Activated T-cell treated with anti-CD3 and anti-CD28 coated beads, Interleukin-2, amount 50 U/mL, for 4 hours (primary cell): ENCODE measurements at places on chromosomes 3 and 15. TPM values are rescaled to one million over a fixed set of nuclear protein-coding genes. Genes with fewer than 3 reads are reported as not detected.

GOLGA8O gene
- not detected for total RNA-seq

UACA gene
- 0.33 TPM for total RNA-seq

SERPINI1 gene
- total RNA-seq, result 0.94 TPM

TRPM1 gene
- total RNA-seq, result not detected

SH2D7 gene
- total RNA-seq, result not detected

CHRNA7 gene
- 0.21 TPM for total RNA-seq

SGO1 gene
- 7.7 TPM for total RNA-seq

GOLGA6B gene
- not detected for total RNA-seq

ACTL6A gene
- 86.7 TPM for total RNA-seq

CDHR4 gene
- total RNA-seq, result not detected

DNA sequence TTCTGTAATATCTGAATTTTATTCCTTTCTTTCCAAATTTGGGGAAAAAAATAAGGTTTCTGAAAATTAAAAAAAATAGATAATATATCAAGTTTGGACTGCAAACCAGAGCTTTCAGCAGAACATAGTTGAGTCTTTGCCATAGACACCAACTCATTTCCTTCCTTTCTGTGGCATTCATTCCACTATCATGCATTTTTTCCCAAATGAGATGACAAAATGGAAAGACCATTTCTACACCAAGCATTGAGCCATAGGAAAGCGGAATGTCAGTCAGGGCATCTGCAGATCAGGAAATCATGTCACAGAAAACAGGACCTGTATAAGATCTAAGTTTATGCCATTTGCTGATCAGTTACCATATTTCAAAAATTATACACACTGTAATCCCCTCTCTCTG, 333.3 kb upstream of the THBS1 start:
- no peak for DNase-seq

DNA sequence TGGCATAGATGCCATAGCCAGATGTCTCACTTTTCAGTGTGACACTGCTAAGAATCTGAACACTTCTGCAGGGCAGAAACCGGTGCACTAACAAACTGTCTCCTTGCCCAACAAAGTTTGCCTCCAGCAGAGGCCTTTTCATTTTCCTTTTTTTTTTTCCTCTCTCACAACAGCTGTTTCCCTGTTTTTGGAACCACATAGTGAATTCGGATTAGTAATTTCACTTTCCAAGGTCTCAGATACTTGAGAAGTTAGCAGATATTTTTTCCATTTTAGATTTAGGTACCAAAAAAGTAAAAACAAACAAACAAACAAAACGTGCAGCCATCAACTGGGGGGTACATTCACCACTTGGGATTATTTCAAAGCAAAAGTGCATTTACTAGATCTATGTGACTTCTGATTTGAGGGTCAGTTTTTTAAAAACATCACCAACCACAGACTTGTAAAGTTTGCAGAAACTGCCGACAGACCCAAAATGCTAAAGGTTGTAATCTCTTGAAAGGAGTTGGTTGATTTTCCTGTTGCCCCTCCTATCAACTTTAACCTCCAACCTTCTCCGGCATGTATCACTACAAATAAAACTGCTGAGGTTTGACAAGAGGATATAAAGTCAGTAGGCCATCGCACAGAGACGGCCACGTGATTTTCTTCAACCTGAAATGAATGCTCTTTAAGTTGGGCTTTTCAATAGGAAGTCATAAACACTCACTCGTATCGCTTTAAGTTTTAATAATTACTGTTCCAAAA, 169.1 kb downstream of the CDIN1 start:
- DNase-seq, result no peak

DNA sequence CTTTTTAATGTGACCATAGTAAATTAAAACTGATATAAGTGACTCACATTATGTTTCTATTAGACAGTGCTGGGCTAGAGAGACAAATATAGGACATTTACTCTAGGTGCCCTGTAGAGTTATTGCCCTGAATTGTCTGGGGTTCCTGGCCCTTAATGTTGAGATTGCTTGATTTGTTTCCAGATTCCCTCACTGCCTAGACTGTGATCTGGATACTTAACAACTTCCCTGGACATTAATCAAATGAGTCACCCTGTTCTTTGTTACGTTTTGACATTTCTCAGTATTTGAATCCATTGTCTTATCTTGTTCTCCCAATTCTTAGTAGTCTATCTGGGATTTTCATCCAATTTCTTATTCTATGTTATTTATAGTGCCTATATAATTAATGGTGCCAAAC, 65.8 kb downstream of the DTWD1 start:
- DNase-seq, result no peak

- no peak for DNase-seq
These were observed 77.9 kb downstream of the NTRK3 start for GRCh38 chr15:88178631-88179030.

- DNase-seq, result peak; percentile 32
These were observed 33.9 kb downstream of the PFN2 start for GRCh38 chr3:149936812-149937230.

GRCh38 chr3:67386451-67386850, 268.0 kb downstream of the SUCLG2 start:
- DNase-seq, result no peak

DNA sequence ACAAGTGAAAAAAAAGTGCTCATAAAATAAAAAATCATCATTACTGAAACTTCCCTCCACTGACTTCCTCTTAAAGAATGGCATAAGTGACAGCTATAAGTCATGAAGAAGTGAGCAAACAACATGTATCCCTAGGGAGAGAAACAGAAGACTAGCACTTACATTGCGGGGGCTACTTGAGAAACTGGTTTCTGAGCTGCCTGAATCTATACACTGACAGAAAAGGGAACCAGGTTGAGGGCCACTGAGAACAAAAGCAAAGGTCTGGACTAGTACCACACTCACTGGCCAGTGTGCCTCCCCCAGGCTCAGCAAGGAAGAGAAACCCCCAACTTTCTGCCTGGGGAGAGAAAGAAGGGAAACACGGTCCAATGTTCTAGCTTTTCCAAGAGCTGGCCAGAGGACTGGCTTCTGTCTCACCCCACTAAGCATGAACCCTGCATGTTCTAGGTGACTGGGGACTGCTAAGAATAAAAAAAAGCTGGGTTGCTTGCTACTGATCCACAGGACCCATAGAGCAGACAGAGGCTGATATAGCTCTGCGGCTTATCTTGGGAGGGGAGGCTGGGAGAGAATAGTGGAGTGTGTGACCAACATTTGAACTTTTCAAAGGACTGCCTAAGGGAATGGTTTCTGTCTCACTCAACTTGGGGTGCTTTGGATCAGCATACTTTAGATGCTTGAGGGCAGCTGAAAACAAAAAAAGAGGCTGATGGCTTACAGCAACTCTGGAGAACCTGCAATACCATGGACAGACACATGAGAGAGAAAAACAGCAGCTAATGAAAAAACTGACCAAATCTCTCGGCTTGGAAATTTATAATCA, 8.1 kb downstream of the RAD18 start:
- DNase-seq, result no peak

DNA sequence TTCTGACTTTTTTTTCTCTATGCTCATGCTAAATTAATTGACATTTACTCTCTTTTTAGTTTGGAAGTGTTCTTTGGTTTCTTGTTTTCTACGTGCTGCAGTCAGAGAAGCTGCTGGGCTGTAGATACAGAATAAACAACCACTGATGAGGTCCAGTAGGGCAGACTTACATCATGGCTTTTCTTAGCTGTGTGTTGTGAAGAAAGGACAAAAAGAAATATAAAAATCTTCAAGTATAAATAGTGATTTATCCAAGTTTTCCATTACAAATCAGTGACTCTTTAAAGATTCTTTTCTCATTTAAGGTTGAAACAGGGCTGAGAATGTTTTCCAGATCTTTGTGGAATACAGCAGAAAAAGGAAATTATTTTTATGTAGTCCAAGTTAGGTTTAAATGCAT, 122.2 kb downstream of the CMSS1 start:
- no peak for DNase-seq

DNA sequence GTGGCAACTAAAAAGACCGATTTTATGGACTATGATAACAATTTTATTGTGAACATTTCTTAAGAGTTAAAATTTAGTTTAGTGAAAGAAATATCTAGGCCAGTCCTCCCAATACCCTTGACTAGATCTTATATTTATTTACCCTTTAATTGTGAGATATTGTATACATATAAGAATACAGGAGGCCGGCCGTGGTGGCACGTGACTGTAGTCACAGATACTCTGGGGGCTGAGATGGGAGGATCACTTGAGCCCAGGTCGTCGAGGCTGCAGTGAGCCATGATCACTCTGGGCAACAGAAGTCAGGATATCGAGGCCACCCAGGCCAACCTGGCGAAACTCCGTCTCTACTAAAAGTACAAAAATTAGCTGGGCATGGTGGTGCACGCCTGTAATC, 756 bp upstream of the RMDN3 start:
- no peak for DNase-seq

- no peak for DNase-seq
These were observed 14.7 kb downstream of the FILIP1L start for GRCh38 chr3:100099621-100100020.

DNA sequence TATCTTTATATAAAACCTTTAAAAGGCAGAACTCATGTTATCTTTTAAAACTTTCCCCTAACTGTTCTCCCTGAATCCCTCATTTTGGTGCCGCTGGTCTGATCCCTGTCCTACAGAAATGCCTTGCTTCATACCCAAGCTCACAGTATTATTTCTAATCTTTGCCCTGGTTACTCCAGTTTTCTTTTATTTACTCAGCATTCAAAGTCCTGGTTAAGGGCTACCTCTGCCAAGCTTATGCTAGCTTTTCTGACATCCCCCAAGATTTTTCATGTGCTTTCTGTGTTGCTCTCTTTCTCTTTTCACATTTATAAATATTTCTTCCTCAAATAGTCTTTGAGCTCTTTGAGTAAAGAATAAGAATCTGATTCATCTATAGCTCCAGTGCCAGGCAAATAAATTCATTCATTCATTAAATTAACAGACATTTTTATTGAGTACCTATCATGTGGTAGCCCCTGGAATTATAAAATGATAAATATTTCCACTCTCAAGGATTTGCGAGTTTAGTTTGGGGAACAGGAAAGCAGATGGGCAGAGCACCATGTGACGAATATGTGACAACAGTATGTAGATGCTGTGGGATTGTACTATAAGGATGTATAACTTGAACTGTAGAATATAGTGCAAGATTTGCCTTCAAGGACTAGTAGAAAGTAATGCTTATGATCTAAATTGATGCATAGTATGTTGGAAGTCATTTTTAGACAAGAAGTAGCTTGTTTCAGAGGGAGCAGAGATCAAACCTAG, 247.5 kb downstream of the LPP start:
- DNase-seq, result no peak

DNA sequence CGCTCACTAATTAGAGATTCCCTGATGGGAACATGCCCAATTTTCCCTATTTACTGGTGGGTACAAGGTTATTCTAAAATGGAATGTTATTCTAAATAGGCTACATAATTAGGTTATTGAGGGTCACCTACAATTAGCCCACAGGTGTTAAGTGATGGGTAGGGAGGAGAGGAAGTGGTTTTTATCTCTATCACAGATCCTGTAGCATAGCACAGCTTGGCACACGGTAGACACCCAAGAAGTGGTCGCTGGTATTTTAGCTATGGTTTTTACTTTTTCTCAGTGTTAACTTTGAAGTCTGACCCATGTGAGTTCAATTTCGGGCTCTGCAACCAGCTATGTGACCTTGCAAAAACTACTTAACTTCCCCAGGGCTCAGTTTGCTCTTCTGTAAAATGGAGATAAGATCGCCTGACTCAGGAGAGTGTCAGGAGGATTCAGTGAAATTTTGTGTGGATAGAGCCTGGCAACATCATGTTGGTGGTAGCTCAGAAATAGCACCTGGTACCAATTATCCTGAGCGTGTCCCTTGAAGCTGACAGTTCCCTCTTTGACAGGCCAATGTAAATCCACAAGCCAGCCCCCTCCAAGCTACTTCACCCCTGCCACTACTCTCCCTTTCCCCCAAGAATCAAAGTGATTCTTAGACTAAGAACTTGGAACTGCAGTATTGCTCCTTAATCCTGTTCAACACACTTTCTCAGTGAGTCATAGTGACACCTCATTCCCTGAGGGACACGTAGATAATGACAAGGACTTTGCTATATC, 8.7 kb upstream of the LMCD1 start:
- DNase-seq, result no peak
